ENCODE measurements at places on chromosomes 3 and 15. TPM values are rescaled to one million over a fixed set of nuclear protein-coding genes. Genes with fewer than 3 reads are reported as not detected.

The LSAMP gene
- 0.22 TPM for polyA plus RNA-seq

The PDZRN3 gene
- polyA plus RNA-seq: not detected

The SLC12A8 gene
- 4.2 TPM for polyA plus RNA-seq

The BNC1 gene
- 0.28 TPM for polyA plus RNA-seq

The RETNLB gene
- polyA plus RNA-seq: not detected

The LRRC49 gene
- 11.4 TPM for polyA plus RNA-seq

The GPR176 gene
- 8.1 TPM for polyA plus RNA-seq

The GP5 gene
- polyA plus RNA-seq: not detected

The IL17RD gene
- 0.89 TPM for polyA plus RNA-seq

GRCh38 chr15:91694831-91695210, 158.7 kb upstream of the SLCO3A1 start:
- DNase-seq: no peak

GRCh38 chr3:151283907-151284461, 5.6 kb upstream of the P2RY14 start:
- DNase-seq: no peak

GRCh38 chr15:92068121-92068520, 214.6 kb downstream of the SLCO3A1 start:
- DNase-seq: no peak

- DNase-seq: no peak
Measured at GRCh38 chr15:40825661-40826422, 2.7 kb downstream of the PPP1R14D start.

DNA sequence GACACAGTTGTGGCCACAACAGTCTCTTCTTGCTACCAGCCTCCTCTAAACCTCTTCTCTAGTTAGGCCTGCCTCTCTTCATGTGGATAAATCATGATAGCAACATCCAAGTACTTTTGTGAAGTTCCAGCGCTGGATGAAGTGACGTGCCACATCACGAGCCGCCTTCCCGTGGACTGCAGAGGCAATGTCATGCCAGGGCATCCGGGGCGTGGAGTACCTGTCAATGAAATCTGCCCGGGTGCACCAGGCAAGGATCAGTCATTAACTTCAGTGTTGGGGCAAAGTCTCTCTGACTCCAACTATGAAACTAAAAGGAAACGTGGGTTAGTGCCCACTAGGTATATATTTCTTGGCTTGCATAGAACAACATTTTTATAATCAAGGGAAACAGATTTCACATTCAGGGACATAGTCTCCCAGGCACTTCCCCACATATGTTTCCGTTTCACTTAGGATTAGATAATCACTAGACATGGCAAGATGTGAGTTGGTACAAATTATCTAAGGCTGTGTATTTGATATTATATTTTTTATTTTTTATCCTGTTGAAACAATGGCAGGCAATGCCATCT, 133.6 kb downstream of the PLD1 start:
- DNase-seq: no peak

GRCh38 chr3:62451211-62451887, 78.0 kb upstream of the FEZF2 start:
- no peak for DNase-seq

DNA sequence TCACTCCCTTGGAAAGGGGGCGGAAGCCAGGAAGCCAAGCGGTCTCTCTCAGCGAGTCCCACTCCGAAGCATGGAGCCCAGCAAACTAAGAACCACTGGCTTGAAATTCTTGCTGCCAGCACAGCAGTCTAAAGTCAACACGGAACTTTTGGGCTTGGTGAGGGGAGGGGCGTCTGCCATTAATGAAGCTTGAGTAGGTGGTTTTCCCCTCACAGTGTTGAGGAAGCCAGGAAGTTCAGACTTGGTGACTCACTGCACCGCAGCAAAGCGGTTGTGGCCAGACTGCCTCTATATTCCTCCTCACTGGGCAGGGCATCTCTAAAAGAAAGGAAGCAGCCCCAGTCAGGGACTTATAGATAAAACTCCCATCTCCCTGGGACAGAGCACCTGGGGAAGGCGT, 665.4 kb upstream of the CBLB start:
- DNase-seq: no peak

DNA sequence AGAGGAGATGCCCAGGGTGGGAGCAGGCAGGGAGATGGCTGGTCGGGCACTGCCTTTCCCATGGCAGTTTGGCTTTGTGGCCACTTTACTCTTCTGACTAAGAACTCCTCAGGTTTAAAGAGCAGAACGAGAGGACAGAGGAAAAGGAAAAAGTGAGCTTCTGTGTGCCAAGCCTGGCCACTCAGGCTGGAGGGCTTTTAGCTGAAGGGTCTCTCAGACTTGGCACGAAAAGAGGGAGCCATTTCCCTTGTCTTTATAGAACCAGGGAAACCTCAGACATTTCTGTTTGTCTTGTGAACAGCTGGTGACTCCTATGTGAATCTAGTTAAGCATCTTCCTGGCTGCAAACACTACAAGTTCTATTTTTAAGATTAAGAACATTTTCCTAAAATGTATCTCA, 23.3 kb upstream of the PSMD6 start:
- DNase-seq: no peak

- DNase-seq: no peak
Measured at GRCh38 chr15:47861111-47861903, 144.0 kb downstream of the SEMA6D start.

DNA sequence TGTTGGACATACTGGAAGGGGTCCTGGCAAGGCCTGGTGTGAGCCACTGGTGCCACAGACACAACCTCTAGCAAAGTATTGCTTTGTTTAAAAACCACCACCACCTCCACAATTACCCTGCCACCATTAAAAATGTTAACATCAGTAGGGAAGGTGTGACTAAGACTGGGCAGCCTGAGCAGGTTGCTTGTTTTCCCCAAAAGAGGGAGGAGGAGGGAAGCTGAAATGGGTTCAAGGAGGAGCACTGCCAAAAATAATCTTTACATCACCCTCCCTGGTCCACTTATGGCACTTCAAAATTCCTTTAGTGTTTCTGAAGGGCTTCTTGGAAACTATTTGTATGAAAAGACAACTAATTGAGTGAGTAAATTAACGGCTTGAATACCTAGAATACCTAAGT, 99.8 kb upstream of the FGF7 start:
- DNase-seq: no peak

DNA sequence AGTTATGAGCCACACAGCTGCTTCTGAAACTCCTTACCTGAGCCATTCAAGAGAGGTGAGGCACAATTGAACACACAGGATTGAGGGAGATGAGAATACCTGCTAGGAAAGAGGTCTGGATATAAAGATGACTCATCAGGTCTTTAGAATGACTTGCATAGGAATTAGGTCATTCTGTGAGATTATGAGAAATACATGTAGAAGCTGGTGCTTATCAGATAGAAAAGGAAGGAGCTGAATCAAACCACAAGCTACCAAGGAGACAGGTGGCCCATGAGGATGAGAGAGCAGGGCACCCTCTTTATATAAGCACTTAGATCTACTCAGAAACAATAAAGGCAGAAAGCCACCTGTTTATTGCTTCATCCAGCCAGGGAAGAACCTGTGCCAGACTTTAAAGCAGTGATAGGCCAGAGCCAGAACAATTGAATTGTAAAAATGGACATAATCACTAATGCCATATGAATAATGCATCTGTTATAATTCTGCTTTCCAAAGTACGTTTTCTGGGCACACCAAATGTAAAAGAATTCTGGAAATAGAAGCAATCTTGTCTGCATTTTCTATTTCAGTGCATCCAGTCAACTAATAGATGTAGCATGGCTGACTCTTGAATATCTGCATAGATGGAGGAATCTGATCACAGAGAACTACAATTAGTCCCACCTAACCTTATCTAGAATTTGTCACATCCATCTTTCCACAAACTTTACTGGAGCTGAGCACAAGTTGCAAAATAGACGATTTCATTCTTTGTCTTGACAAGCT, 74.9 kb downstream of the PIK3R4 start:
- DNase-seq: no peak

DNA sequence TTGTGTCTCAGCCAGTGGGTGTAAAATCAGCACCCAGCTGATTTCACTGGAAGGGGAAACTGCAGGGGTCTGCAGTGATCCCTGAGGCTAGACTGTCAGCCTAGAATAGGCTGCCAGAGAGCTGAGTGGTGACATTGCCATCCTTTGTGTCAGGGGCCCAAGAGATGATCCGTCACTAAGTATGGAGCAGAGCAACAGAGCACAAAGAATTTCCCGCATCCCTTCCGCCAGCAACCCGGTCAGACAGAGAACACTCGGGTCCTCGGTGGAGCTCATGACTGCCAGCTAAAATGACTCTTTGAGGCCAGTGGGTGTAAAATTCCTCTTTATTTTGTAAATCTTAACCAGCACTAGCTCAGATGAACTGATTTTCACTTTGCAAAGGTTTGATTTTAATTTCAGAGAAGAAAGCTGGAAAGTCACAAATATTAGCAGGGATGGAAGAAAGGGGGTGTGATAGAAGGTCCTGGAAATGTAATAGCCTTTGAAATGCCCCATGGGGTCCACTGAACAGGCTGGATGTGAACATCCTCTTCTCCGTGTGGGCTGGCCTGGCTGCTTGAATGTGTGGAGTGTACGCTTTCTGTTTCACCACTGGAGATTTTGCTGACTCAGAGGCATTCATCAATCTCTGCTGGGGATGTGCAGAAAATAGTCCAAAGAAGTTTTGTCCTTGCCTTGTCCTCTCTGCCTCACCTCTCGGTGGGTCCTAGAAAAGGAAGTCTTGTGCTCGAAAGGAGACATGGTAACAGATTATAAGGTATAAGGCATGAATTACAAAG, 138.8 kb downstream of the SV2B start:
- no peak for DNase-seq

DNA sequence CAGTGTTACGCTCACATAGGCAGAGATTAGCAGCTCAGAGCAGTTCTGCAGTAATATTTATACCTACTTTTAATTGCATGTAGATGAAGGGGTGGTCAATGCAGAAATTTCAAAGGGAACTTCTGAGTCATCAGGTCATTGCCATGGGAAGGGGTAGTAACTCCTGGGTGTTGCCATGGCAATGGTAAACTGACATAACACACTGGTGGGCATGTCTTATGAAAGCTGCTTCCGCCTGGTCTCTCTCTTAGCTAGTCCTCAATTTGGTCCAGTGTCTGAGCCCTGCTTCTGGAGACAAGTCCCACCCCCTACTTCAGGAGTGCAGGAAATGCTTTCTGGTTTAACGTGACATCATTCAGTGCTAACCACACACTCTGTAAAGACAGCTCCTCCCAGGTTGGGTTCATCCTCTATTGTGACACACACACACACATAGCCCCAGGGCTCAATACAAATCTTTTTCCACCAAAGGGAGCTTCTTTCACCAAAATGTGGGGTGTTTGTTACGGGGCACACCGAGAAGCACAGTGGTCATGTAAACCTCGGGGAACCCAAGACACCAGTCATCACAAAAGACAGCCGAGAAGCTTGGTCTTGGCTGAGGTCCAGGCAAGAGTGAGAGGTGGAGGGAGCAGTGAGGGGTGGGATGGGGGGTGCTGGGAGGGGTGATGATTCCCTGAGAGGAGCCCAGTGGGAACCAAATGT, 74.5 kb downstream of the TLE3 start:
- peak; percentile 24 for DNase-seq

GRCh38 chr3:174270841-174271240, 588.3 kb upstream of the NAALADL2 start:
- DNase-seq: no peak

DNA sequence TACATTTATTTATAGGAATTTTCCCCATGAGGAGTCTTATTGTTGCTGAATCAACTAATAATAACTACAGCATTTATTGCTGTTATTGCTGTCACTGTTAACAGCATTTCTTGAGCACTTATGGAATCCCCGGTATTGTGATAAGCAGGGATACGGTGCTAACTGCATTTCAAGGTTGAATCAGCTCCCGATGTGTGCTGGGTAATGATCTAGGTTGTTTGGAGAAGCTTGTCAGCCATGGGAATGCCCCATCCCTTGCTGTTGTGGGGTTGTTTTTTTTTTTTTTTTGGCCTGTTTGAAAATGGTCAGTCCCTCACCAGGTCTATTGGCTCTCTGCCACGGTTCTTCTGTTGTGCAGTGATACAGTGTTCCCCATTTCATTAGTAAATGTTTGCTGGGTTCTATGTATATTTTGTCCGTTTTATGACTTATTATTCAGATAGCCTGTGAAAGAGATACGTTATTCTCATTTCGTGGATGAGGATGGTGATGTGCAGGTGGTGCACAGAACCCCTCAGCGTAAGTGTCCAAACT, 48.5 kb downstream of the MED12L start:
- DNase-seq: no peak

DNA sequence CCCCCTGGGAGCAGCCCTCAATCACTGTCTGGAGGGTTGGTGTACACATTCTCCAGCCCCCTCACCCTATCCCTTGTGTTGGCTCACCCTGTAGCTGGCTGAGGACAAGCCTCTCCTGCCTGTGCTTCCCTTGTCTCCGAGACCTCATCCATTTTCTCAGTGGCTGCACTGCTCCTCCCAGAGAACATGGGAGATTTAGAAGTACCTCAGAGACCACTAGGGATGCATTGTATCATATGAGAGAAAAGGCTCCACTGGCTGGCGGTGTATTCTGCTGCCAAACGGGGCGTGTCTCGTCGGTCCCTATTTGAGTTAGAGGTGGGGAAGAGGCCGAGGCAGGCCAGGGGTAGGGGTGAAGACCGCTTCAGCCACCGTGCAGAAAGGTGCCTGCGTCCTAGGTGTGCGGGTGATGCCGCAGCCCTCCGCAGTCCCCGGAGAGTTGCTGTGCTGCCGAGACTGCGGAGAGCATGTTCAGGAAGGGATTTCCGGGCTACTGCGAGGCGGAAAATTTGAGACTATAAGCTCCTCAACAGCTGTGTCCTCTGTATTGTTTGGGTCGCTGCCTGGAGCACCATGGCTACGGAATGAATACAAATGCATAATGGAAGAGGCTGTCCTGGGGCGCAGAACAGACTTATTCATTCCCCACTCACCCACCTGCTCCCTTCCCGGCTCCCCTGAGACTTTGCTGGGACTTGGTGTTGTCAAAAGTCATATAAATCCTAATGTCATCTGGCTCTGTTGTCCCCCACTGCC, 43.8 kb downstream of the SPSB4 start:
- DNase-seq: no peak

DNA sequence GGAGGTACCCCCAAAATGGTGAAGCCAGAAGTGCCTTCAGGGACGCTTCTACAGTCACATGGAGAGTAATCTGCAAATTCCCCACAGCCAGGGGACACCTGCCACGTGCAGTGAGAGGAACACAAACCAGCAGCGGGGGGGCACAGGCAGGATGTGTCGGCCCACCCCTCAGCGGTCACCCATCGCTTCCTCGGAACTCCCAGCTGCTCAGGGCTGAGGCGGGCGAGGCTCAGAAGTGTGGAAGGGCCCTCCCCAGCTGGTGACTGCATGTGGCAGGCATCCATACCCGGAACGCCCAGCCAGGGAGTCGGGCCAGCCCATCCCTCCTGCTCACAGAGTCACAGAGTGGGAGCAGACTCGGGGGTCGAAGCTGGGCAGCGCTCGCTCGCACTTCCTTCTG, 63.7 kb downstream of the SLC12A8 start:
- DNase-seq: no peak

GRCh38 chr3:37800022-37800551, 61.6 kb upstream of the CTDSPL start:
- no peak for DNase-seq

DNA sequence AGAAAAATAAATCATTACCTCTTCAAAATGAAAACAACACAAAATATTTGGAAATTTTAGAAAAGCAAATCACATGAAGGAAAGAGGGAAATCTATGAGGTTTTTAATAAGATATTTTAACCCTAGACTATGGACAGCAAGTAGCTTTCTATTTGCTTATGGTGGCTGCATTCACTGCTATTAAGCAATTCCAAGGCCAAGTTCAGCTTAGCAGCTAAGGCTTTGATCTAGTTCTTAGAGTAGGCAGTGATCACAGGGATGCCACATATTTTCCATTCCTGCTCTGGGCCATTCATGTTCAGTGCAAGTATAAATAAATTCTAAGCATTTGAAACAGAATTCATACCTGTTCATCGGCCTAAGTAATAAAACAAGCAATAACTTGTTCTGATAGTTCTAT, 235.3 kb downstream of the CDIN1 start:
- DNase-seq: no peak

All from A549 (cell line).